ENCODE measurements at places on chromosomes 5 and 9. TPM values are rescaled to one million over a fixed set of nuclear protein-coding genes. Genes with fewer than 3 reads are reported as not detected.

GRCh38 chr5:149988126-149988525 lies 12.3 kb downstream of the TIGD6 start:
- DNase-seq, result no peak

DNA sequence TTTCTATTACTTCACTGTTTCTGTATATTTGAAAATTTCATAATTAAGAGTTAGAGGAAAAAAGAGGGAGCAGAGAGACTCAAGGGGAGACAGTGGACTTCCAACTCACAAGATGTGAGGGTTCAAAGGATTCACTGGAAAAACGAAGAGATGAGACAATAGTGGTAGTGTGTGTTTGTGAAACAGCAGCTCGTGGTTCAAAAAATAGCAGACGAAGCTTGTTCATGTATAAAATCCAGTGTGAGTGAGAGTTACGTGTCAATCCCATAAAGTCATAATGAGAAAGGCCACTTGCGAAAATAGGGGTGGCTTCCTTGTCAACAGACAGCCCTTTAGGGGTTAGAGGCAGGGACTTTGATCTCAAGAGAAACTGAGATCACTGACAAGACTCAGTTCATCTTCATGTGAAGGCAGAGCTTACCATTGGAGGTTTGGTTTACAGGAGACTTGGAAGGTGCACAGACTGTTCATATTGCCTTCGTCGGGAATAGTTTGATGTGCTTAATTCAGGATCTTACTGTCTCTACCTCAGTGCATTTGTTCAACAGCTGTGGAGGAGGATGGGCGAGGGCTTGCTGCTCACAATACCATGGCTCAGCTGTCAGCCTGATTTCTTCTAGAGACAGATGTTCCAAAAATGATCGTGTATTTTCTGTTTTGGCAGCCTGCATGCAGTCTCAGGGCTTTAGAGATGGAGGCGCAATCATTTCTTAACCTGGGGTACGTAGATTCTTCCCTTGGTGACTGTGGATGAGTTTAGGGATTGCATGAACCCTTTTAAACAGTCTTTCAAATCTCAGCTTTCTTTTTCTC lies 105.7 kb upstream of the KLF9 start:
- DNase-seq, result no peak

GRCh38 chr5:117829646-117830045 lies 1158.7 kb downstream of the DTWD2 start:
- DNase-seq, result no peak

Gene PPIC
- 19.9 TPM for total RNA-seq

Gene RELL2
- 1.1 TPM for total RNA-seq

Gene JAK2
- 6.6 TPM for total RNA-seq

Gene MELK
- total RNA-seq, result not detected

Gene PCDHGA11
- 3.3 TPM for total RNA-seq

Gene IFNA14
- not detected for total RNA-seq

GRCh38 chr9:73219985-73220626 lies 68.4 kb downstream of the ANXA1 start:
- DNase-seq, result no peak

Gene OBP2B
- not detected for total RNA-seq

Gene MYMK
- not detected for total RNA-seq

Gene LAMC3
- total RNA-seq, result 1.2 TPM

Gene POU4F3
- not detected for total RNA-seq

Gene DDX4
- total RNA-seq, result not detected

GRCh38 chr9:113543296-113543981 lies 79.9 kb downstream of the RGS3 start:
- no peak for DNase-seq

DNA sequence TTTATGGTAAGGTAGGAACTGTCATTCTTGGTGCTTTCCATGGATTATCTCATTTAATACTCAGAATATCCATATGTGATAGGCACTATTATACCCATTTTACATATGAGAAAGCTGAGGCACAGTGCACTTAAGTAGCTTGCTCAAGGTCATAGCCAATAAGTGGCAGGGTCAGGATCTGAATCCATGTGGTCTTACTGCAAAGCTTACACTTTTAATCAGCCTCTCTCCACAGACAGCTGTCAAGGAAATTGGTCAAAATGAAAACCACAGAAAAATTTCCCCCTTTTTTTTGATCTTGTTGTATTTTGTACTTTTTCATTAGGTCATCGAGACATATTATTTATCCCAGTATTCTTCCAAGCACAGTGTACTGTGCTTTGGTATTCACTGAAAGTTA lies 78.5 kb downstream of the ERCC6L2 start:
- DNase-seq, result no peak

DNA sequence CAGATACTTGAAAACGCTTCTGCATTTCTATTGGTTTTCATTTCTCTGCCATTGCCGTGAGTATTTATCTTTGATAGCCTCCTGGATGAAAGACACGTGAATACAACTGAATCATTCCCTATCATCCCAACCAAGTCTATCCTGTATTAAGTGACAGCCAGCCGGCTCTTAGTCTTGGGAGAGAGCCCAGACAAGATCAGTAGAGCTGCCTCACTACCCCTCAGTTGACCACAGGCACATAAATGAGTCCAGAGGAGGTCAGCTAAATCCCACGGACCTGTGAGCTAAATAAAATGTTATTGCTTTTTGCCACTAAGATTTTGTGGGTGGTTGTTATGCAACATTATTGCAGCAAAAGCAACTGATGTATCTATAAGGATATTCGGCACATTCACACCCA lies 639.0 kb upstream of the ACO1 start:
- no peak for DNase-seq

All from gastrocnemius medialis (tissue), 4 donors.